Activated CD4-positive, alpha-beta T cell treated with anti-CD3 and anti-CD28 coated beads, Interleukin-2, amount 10 ng/mL, durations not matched to agents 7 days and 5 days (primary cell): ENCODE measurements at places on chromosomes 1 and 21.

DNA sequence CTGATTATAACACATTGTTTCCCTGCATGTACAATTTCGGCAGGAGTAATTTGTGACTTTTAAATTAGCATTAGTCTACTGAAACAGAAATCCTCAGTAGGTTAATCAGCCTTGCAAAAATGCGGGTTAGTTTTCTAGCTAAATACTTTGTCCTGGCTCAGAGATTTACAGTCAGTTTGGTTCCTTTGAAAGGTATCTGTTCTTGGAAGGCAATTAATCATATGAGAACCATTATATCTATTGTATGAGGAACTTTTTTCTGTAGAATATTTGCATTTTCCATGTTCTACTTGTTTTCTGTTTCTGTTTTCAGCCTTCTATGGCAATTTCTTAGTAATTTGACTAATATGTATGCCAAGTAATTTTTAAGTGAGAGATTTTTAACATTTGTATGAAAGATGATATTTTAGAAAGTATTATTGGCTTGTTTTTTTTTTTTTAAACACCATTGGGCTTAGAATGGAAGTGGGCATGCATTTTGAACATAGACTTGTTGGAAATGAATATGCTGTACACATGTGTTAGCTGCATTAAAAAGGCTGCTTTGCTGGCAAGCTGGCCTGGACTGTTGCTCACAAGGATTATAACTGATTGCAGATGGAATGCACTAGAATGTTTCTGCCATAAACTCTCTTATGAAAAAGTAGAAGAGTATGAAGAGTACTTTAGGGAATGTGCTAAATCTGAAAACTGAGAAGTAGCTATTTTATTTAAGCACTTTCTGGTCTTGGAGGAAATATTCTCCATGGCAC, 26.2 kb downstream of the KIF1B start:
- no peak for DNase-seq

- no peak for DNase-seq
Measured at GRCh38 chr1:195373856-195374255, 1234.4 kb downstream of the KCNT2 start.

GRCh38 chr1:24133819-24134218, 9.1 kb downstream of the IL22RA1 start:
- no peak for DNase-seq

DNA sequence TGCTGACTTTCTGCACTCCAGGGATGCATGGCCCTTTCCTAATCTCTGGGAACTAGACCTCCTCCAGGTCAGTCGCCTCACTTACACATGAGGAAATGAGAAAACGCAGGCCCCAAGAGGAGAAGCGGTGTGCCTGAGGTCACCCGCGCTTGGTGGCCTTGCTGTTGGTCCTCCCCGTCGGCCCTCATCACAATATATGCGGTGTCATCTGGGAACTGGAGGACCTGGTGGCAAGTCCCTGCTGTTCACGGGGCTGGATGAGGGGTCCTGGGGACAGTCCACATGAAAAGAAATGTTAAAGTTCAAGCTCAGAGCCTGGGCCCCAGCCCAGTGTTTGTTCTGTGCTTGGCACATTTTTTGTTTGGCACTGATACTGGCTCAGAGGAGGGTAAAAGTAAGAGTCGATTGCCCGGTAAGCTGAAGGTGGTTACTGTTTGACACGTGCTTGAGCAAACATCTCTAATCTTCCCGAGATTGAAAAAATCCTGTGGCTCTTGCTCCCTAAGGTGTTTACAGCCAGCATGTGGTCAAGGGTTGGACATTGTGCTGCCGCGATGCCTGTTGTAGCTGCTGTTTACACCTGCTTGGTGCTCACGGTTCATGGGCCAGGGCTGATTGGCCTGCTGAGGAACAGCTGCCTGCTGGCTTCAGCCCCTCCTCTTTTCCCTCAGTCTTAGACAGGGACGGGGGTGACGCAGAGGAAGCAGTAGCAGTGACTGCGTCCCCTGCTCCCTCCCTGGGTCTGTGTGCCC, 5.2 kb downstream of the COQ8A start:
- DNase-seq: no peak

DNA sequence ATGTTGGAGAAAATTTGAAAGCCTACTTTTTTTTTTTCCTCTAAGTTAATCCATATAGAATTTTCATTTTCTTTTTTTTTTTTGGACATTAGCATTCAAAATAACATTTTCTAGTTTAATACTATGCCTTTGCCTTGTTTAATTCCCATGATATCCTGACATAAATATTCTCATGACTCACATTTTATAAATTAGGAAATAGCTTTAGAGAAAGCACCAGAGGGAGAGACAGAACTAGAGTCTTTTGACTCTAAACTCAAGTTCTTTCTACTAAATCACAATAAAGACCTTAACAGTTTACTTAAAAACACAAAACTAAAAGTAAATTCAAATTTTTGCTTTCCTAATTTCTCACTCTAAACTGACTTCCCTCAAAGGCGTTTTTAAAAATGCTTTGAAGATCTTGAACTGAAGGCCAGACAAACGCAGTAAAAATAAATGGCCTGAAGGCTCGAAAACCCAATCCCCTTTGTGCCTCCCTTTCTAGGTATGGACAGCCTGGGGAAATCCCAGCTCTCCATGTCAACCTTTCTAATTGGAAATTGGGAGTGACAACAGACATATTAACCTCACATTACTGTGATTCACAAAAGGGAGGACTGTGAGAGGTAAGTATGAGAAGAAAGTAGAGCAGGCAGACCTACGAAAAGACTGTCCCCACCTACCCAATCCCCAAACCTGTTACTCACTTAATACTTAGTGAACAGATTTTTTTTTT, 104.6 kb downstream of the ENAH start:
- no peak for DNase-seq

GRCh38 chr1:6464514-6464836, 1.5 kb downstream of the TNFRSF25 start:
- DNase-seq: peak; percentile 42

- DNase-seq: no peak
Measured at GRCh38 chr21:26115305-26115704, 55.3 kb downstream of the APP start.

DNA sequence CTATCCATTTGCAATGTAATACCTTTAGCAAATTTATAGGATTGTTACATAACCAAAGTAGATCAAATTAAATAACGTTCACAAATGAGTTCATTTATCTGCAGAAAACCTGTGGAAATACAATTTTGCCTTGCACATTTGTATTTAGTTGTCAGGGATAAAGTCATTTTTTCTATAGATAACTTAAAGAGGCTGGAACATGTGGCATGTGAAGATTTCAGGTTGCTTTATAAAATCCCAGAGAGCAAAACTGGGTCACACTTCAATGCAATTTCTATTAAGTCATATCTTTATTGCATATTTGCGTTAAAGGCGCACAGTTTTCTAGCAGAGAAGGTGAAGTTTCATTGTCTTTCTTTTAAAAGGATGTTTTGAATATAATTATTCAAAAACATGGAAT, 342.4 kb downstream of the USP25 start:
- no peak for DNase-seq

DNA sequence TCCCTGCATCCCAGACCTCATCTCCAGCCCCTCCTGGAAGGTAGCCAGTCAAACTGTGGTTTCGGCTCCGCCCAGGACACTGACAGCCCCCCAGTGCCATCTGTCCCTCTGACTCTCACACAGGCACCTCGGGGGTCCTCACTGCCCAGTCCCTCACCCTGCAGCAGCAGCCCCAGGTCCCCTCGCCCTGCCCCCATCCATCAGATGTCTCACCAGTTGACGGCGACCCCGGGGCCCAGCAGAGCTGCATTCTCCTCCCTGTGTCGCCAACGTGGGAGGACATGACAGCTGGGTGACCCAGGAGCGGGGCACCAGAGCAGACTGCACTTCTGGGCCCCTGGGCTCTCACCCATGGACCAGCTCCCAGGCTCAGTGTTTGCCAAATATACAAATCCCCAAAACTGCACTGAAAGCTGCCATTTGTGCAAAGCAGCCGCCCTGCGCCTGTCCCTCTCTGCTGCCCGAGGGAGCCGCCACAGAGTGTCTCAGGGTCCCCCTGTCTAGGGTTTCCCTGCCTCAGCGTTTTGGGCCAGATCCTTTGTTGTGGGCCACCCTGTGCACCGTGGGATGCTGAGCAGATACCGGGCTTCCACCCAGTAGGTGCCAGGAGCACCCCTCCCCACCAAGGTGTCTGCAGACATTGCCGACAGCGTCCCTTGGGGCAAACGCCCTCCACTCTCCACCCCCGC, 48.2 kb downstream of the PRDM15 start:
- no peak for DNase-seq

- DNase-seq: no peak
Measured at GRCh38 chr1:221606256-221606655, 135.6 kb downstream of the DUSP10 start.

- DNase-seq: no peak
Measured at GRCh38 chr21:17257784-17258183, 255.1 kb upstream of the CXADR start.

GRCh38 chr21:43321111-43321510, 105.8 kb downstream of the SIK1 start:
- DNase-seq: no peak

- DNase-seq: no peak
Measured at GRCh38 chr21:35351434-35351833, 302.3 kb upstream of the RUNX1 start.

DNA sequence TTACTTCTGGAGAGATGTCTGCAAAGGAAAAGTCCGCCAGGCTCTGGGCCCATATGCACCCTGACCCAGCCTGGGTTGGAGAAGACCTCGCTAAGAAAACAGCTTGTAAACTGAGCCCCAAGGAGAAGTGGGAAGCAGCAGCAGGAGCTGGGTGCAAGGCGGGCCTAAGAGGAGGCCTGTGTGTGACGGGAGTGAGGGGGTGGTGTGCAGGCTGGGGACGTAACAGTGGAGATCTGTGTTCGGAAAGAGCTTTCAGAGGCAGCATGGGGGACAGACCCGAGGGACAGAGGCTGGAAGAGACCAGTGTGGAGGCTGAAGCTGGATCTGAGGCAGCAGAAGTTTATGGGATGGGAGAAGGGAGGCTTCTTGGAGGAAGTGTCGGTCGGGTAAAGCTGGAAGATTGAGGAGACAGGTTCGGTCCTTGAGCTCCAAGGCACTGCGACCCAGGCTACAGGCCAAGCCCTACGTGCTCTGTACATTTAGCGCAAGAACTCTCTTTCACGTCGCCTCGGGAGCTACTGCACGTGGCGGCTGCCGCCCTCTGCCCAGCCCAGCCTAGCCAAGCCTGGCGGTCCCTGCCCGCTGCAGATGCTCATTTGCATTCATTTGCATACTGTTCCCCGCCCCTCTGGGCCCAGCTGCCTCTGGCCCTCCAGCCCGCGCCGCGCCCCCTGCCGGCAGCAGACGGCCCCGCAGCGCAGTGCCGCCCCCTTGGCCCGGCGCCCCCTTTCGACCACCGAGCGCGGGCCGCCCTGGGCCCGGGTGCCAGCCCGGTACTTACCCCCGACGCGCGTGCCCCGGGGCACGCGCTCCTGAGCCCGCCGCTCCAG, 6.3 kb downstream of the HPCA start:
- no peak for DNase-seq

GRCh38 chr1:58324558-58324957, 222.0 kb downstream of the OMA1 start:
- DNase-seq: peak; percentile 12

- DNase-seq: no peak
Measured at GRCh38 chr1:4500441-4500840, 154.0 kb upstream of the AJAP1 start.

DNA sequence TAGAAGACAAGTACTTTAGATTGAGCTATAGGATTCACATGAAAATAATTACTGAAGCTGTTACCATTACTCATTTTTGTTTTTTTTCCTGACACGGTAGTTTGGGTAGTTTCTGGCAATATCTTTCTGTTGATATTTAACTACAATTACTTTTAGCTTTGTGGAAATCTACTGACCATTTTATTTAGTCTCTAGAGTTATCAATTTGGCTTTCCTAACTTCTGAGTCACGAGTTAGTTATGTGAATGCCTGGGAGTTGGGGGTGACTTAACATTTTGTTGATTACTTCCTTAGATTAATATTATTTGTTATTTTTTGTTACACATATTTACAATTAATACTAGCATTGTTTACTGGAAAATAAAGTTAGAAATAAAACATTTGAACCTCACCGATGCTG, 160.6 kb downstream of the HMCN1 start:
- no peak for DNase-seq

GRCh38 chr1:235714205-235714897, 64.8 kb upstream of the GNG4 start:
- DNase-seq: no peak

DNA sequence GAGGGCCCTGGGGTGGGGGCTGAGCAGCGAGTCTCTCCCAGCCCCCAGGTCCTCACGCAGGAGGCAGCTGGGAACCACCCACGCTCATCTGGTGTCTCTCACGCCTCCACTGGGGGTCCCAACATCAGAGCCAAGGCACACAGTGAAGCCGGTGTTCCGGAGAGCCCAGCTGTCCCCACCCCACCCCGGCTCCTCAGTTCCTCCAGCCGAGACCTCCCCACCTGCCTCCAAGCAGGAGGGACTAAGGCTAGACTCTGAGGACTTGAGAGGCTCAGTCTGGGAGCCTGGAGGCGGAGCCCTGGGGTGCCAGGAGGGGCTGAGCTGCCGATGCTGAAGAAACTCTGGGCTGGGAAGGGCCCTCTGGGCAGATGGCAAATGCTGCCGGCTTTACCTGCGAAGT, 1.6 kb upstream of the HPCA start:
- DNase-seq: no peak

- DNase-seq: no peak
Measured at GRCh38 chr1:16434007-16434406, 3.2 kb downstream of the SPATA21 start.

- DNase-seq: no peak
Measured at GRCh38 chr21:16179773-16180172, 450.0 kb downstream of the USP25 start.

- DNase-seq: no peak
Measured at GRCh38 chr1:65310078-65310587, 790 bp downstream of the DNAJC6 start.

GRCh38 chr1:112770724-112771123, 55.6 kb upstream of the PPM1J start:
- no peak for DNase-seq

DNA sequence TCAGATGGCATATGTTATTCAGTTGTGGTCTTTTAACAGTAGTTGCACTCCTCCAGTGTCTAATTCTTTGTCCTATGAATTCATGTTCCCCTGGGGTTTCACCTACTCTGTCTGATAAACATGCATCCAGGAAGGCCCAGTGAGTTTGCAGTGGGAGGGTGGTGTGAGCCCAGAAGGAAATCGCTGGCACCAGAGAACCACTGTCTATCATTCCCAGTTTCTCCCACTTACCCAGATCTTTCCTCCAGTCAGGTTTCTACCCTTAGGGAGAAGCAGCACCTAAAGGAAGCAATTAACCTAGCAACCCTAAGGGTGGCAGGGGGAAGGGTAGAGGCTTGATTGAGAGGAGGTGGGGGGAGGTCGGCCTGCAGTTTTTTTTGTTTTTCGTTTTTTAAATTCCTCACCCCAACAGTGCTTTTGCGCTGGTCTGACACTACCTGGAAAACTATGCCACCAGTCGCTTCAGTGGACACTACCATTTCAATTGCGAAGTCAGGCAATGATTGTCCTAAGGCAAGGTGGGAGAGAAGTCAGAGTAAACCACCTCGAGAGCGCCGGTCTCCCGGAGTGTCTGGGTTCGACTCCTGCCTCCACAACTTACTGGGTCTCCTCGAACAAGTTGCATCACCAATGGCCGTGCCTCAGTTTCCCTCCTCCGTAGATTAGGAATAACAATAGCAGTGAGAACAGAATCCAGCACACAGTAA, 766 bp upstream of the SLC44A3 start:
- no peak for DNase-seq

- DNase-seq: no peak
Measured at GRCh38 chr21:37071561-37072273, 1.2 kb downstream of the PIGP start.
